ENCODE measurements at places on chromosomes 3 and 15.
A peak's percentile ranks its signal among the peaks of the same experiment; 100 is the strongest.

- no peak for DNase-seq
These were observed 46.4 kb upstream of the PRICKLE2 start for GRCh38 chr3:64271631-64272030.

DNA sequence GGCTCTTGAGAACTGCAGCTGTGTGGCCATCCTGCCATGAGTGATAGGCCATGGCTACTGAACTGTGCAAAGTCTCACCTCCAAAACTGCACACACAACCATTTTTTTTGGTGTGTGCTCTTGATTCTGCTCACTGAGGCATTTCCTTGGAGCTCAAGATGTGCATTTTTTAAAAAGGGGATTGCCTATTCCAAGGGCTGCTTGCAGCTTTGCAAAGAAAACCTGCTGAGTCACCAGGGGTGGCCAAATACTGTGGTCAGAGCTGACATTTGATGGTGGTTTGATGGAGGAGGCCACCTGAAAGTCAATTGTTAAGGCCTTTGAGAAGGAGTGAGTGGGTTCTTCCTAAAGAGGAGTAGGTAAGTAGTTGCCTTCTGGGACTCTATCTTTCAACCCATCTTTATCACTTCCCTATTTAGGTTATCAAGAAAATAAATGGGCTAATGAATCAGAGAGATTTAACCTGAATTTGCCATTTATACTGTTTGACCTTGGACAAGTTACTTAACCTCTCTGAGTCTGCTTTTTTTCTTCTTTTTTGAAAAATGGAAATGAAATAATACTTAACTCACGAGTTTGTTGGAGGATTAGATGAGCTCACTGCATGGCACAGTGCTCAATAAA lies 87.9 kb downstream of the CHST2 start:
- no peak for DNase-seq

GRCh38 chr3:71831599-71831998 lies 46.7 kb upstream of the PROK2 start:
- DNase-seq, result no peak

DNA sequence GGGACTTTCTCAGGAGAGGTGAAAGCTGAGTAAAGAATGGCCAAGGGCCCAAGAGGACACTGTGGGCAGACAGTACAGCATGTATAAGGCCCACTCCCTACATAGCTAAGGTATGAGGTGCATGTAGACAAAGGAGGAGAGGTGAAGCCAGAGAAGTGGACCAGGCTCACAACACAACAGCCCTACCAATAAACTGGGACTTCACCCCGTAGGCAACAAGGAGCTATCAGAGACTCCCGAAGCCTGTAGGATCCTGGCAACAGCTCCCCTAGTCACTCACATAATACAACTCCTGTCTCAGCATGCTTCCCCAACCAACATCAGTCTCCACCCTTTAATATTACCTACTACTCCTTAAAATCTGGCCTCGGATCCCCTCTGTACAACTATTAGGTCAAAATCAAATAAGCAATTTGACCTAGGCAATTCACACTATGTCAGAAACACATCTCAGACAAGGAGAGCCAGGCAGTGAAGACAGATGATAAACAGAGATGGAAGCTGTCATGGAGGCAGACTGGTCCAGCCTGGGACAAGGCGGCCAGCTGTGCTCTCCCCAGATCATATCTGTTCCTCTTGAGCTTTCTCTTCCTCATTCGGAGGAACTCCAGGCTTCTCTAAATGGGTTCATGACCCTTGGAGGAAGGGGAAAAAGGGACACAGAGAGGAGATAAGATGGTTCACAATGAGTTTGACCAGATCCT lies 1.4 kb downstream of the XXYLT1 start:
- DNase-seq, result no peak

DNA sequence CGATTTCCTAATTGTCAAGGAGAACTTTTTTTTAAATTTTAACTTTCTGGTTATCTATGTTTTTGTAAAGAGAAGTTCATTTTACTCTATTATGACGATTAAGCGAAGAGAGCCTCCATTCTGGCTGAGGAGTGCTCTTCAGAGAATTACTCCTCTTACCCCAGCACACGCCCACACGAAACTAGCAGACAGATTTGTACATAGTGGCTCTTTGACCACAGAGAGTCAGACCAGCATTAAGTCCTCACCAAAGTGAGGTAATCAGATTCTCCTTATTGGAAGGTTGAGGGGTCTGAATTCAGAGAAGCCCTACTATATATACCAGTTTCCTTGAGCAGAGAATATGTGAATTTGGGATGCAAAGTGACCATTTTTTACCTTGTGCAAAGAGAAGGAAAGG lies 204.8 kb upstream of the TSC22D2 start:
- no peak for DNase-seq

- DNase-seq, result peak; percentile 4
These were observed 64.2 kb downstream of the SCAPER start for GRCh38 chr15:76840830-76841460.

- no peak for DNase-seq
These were observed 36.3 kb upstream of the SGO1 start for GRCh38 chr3:20222274-20222673.
